ENCODE measurements at places on chromosomes 1 and 21.
A peak's percentile ranks its signal among the peaks of the same experiment; 100 is the strongest.

- DNase-seq = no peak
These were observed 10.1 kb upstream of the GSTM3 start for GRCh38 chr1:109750920-109751319.

- no peak for DNase-seq
These were observed 17.2 kb downstream of the PTP4A2 start for GRCh38 chr1:31920956-31921355.

- DNase-seq = no peak
These were observed 17.2 kb upstream of the PHLDA3 start for GRCh38 chr1:201486187-201486586.

- DNase-seq = no peak
These were observed 62.5 kb downstream of the PEX14 start for GRCh38 chr1:10537082-10537766.

GRCh38 chr1:12178511-12178910, 11.7 kb downstream of the TNFRSF1B start:
- DNase-seq = no peak

DNA sequence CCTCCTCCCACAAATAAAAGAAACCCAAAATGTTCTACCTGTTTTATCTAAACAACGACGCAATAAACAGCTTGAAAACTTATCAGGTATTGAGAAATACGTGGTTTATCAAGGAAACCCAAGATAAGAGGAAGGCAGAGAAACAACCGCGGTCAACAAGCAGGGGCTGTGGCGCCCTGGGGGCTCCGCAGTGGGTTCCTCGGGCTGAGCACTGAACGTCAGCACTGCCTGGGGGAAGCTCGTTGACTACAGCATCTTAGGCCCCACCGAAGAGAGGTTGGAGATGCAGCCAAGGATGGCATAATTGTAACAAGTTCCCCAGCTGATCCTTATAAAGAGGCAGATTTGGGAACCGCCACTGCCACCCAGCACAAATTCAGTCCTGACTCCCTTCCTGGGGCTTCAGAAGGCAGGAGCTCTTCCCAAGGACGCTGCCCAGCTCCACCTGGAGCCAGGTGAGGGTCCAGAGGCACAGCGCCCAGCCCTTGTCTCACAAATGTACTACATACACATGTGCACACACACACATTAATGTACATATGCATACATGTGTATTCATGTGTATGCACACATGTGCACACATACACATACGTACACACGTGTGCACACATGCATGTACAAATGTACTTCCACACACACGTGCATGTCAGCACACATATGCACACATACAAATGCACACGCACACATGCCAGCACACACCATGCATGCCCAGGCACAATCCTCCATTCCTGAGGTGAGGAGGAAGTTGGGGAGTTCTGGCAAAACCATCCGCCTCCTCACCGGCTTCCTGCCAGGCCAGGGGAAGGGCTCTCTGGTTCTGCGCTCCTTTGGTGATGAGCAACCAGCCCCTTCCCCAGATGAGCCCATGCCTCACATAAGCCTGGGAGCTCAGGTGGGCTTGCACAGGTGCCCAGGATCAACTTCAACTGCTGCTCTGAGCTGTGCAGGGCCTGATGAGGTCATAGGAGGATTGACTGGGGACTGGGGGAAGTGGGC, 251.1 kb downstream of the NPHP4 start:
- no peak for DNase-seq

DNA sequence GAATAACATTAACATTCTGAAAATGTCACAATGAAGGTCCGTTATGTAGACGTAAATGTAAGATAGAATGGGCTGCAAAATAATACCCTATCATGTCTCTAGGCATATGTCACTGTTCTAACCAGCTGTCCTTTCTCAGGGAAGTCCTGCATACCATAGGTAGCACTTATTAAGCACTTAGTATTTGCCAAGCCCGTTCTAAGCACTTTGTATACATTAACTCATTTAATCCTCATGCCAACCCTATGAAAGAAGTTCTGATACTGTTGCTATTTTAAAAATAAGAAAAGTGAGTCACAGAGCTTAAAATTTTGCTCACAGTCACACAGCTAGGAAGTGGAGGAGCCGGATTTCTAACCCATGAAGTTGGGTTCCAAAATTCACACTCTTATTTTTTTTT, 15.7 kb downstream of the GAS5 start:
- no peak for DNase-seq

GRCh38 chr1:87335175-87335884, 6.7 kb downstream of the LMO4 start:
- DNase-seq = peak; percentile 53

GRCh38 chr1:173258479-173259264, 51.5 kb upstream of the TNFSF4 start:
- no peak for DNase-seq

- DNase-seq = no peak
These were observed 250.3 kb upstream of the SGIP1 start for GRCh38 chr1:66283622-66284041.

DNA sequence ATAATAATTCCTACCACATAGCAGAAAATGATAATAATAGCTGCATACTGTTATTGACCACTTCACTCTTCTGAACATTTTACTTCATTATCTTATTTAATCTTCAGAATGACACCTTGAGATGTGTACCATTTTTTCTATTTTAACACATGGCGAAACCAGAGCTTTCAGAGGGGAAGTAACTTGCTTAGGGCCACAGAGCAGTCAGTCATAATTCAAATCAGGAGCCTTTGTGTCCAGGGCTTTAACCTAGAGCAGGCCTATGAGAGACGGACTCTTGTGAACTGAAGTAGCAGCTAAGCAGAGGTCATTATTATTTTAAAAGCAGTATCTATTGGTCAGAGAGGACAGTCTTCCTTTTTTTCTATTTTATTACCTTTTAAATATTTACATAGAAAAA, 114.0 kb downstream of the ROR1 start:
- DNase-seq = no peak

GRCh38 chr1:3912809-3913685, 13.0 kb upstream of the C1orf174 start:
- no peak for DNase-seq

DNA sequence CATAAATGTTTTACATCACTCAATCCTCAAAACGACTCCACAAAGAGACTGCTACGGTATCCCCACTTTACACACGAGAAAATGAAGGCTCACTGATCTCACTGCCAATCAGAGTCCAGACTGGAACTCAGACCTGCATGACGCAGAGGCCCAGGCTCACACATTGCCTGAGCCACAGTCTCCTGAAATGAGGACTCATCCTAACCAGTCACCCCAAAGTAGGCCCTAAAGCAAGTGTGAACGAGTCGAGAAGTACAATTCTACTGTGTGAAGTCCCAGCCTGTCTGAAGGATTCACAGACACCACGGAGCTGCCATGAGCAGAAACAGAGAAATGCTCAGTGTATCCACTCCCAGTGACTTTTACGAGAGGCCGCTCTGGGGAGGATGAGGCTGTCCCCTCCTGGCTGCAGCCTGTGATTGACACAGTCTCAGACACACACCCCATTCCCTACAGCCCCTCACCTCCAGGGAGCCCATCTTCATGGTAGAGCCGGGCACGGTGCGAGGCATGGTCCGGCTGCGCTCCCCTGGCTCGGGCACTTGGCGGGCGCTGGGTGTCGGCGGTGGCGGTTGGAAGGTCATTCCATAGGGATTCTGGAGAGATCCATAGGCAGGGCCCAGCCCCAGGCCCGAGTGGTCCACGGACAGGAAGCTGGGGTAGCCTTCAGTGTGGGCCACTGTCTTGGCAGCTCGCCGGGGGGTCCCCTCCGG, 26.7 kb upstream of the COL16A1 start:
- DNase-seq = no peak

DNA sequence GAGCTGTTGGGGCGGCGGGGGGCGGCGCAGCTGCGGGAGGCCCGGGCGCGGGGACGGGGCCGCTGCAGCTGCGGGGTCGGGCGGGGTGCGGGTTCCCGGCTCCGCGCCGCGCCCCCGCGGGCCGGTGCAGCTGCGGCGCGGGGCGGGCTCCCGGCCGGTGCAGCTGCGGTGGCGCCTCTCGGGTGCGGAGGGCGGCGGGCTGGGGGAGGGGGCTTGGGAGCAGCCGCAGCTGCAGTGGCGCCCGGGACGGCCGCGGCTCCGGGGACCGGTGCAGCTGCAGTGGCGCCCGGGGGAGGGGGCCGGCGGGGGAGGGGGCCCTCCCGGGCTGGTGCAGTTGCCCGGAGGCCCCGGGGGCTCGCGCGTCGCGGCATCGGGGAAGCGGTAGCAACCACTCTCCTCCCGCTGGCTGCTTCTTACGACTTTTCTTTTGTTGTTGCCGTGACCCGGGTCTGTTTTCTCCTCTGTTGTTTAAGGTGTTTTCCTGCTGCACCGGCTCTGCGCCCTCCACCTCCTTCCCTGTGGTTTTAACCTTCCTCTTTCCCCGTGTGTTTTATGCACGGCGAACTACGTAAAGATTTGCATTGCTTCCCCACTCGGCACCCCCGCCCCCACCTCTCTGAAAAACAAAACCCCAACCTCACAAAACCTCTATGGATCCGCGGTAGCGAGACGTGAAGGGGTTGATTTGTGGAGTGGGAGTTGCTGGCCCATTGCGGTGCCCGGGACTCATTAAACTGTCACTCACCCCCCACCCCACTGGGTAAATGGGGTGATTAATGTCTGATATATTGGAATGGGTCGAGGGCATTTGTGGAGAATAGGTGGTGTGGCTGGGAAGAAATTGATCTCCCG, 1.7 kb upstream of the ZBTB18 start:
- no peak for DNase-seq

DNA sequence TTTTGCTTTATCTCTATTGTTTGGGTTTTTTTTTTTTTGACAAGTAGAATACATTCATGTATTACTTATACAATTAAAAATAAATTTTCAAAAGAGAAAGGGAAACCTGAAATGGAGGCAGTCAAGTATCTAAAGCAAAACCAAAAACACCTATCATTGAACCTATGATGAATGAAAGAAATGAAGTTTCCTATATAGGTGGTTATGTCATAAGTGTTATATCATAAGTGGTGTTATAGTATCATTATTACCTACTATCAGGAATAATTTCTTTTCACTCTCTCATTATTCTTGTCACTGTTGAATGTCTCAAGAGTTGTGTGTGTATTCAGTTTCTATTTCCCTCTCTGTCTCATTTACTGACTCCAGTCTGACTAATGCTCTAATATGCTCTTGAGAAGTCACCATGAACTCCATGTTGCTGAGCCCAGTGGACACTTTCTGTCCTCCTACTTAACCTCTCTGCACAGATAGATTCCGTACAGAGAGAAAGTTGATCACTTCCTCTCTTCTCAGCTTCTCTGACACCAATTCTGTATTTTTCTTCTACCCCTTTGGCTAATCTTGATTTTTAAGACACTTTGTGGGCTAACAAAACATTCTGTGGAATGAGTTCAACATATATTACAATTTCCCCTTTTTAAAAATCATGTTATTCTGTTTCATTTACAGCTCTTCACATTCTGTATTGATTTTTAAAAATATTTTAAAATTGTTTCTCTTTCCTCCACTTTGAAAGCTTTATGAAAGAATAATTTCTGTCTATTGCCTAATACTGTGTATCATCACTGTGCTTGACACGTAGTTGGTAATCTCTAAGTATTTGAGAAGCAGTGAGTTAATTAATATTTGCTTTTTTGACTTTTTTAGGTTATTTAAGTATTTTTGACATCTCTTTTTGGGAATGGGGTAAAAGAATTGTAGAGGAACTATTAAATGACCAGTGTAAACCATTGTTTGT, 50.1 kb downstream of the RASAL2 start:
- no peak for DNase-seq
